ENCODE measurements at places on chromosomes 1 and 21.

- no peak for DNase-seq
Measured at GRCh38 chr21:26238646-26239045, 68.1 kb upstream of the APP start.

DNA sequence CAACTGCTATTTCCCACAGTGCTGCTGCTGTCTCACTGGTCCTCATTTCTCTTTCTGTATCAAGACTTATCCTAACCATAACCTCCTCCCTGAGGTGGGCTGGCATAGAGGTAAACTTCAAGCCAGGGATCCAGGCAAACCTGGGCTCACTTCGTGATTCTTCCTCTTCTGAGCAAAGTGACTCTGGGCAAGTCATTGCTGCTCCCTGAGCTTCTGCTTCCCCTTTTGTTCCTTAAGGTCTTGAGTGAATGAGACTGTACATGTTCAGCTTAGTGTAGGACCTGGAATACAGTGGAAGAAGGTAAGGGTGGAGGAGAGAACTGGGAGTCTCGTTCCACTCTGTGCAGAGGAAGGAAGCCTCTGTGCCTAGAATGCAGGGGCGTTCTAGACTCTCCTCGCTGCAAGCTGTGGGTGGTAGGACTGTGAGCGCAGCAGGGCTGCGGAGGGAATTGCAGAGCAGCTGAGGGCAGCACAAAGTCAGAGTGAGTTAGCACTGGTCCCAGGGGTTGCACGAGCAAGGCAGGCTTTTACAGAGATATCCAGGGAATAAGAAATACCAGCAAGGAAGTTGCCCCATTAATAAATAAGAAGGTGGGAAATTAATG is 11.4 kb upstream of the ERI3 start:
- DNase-seq = no peak

- DNase-seq = no peak
Measured at GRCh38 chr1:29397981-29398380, 161.7 kb downstream of the PTPRU start.

DNA sequence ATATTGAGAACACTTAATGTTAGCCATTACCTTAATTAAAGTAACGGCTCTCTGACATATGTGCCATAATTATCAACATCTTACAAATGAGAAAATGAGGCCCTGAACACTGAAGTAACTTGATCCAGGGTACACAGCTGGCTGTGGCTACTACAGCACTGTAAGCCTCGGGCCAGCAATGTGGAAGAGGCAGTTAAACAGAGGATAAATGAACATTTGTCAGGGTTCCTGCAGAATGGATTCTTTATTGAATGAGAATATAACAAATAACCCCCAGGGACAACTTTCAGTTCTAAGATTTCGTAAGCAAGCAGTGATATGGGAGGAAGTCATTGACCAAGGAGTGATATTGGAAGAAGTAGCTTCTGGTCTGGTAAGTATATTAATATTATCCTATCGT is 70.5 kb upstream of the SCYL3 start:
- no peak for DNase-seq

- DNase-seq = peak; percentile 60
Measured at GRCh38 chr1:165073185-165074007, 283.1 kb downstream of the LMX1A start.

DNA sequence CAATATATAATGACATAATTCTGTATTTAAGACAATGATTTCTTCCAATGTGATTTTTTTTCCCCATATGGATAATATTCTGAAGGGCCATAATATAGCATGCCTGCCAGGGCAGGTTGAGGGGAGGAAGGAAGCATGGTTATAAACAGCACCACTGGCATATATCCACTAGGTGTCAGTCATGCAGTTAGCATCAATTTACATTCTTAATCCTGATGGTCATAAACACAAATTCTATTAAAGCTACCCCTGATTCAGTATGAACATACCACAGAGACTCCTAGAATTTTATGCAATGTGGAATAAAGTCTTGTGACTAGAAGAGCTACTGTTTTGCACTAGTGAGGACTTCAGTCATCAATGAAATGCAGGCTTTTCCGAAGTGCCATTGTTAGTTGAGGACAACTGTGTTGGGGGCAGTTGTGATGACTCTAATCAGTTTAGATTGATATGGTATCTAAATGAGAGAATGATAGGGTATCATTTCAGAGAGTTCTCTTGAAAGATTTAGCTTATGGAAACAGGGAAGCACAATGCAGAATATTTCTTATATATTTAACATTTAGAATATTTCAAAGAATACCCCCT is 342.7 kb upstream of the NR5A2 start:
- DNase-seq = peak; percentile 50
